ENCODE measurements at places on chromosomes 16 and 17.

DNA sequence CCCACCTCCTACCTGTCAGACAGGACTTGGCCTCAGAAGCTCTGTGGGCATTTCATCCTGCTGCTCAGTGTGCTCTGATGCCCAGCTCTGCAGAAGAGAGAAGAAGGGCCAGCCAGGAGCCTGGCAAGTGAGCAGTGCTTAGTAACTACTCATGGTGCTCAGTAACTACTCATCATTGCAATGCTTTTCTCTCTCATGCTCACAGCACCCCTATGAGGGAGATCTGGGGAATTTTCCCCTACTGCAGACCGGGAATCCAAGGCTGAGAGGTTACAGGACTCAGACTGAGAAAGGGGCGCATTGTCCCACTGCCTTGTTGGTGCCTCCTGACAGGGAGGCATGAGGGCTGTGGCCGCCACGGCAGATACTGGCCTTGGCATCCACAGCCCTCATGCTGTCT, 261.1 kb downstream of the C16orf95 start:
- no peak for DNase-seq

- peak; percentile 7 for DNase-seq
Measured at GRCh38 chr17:65402513-65403496, 158.6 kb downstream of the AXIN2 start.

DNA sequence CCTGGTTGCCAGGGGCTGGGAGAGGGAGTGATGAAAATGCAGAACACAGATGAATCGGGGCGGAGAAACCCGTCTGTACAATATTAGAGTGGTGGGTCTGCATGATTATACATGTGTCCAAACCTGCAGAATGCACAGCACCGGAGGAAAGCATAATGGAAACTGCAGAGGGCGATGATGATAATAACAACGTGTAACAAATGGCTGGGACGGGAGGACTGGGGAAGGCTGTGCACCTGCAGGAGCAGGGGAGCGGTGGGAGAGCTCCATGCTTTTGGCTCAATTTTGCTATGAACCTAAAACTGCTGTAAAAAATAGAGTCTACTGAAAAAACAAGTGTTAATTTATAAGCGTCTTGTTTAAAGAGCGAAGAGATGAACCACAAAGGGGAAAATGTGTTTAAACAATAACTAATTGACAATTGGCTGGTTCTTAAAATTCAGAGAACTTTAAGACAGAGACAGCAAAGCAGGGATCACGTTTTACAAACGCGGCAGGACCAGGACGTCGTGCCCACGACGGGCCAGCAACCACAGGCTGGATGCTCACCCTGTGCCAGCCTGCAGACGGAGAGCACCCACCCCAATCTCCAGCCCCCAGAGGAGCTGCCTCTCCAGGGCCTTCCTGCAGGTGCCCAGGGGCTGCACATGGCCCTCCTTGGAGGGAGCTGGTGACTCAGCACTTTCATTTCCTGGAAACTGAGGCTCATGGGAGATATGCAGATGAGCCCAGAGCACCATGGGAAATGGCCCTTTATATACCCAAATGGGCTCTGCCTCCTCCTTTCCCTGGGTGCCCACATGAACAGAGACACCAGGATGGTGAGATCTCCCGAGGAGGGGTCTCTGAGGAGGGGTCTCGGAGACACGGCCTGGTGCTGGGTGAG, at the start of gene TEX19:
TSS of gene TEX19 (plus strand) at position 783 of the 886 bp plus-strand sequence. CDS start 2,904 bp downstream, outside the sequence.
- no peak for DNase-seq

DNA sequence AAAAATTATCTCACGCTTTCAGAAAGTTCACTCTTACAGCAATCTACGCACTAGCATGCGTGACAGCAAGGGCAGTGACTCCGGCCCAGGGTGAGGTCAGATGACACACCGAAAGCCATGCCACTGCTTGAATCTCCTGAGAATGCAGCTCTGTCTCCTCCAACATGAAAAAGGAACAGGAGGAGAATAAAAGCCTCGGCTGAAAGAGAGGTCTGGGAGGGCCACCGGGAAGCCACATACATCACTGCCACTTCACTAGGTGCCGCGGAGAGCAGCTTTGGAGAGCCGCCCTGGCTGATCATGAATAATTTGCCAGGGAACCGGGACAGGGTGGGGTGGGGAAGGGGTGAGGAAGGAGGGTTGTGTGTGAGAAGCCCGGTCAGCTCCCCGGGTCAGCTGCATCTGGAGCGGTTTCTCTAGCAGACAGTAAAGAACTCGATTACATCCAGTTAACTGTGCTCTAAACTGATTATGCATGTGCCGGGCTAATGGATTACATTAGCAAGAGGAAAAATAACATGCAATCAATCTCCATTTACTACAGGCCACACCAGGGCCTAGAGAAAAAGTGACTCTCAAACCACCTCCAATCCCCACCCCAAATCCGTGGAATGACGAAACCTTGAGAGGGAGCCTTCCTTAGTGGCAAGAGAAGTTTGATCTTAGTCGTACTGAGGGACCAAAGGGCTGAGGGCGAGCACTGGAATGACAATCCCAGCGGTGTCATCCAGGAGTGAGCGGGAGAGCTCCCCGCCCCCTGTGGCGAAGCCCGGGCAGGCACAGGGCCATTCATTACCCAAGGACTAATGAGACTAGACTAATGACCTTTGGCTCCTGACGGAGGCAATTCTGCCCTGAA, 100.3 kb downstream of the ZFHX3 start:
- no peak for DNase-seq

GRCh38 chr16:57264950-57265371, 19.5 kb downstream of the PLLP start:
- no peak for DNase-seq

Data from neural crest cell (in vitro differentiated cells).